ENCODE measurements at places on chromosomes 2 and 18. TPM values are rescaled to one million over a fixed set of nuclear protein-coding genes. Genes with fewer than 3 reads are reported as not detected.

DNA sequence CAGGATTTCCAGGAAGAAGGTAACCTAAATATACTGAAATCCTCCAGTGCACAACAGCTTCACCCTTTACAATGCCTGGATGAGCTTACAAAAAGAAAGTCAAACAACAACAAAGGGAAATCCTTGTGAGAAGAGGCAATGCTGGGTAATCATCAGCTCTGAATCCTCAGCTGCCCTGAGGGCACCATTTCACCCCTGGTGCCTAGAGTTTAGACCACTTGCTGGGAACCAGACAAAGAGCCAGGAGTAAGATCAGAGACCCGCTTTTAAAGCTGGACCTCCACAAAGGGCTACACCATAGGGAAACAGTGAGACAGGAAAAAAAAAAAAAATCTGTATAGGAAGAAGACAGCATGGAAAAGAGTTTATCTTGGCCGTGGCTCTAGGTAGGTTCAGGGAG lies 97.0 kb downstream of the FOXI3 start:
- no peak for DNase-seq

DNA sequence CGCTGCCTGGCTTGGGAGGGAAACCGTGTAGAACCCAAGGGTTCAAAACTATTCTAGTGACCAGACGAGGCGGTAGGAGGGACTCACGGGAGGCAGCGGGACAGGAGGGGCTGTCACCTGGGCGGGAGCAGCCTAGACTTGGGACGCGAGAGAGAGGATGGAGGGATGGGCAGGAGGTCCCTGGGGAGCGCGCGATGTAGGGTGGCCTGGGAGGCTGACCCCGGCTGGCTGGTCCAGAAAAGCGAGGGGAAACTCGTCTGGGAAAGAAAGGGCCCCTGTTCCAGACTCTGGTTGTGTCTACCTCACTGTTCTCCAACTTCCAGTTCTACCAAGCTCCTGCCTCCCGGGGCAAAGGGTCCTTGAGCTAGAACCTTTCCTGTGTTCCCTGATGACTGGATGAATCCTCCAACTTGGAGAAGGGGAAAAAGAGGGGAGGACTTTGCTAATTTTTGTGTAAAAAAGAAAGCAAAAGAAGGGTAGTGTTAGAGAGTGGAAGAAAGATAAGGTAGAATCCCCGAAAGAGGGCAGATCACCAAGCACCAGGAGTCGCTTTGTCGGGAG lies 1.4 kb downstream of the DOK6 start:
- DNase-seq = no peak

DNA sequence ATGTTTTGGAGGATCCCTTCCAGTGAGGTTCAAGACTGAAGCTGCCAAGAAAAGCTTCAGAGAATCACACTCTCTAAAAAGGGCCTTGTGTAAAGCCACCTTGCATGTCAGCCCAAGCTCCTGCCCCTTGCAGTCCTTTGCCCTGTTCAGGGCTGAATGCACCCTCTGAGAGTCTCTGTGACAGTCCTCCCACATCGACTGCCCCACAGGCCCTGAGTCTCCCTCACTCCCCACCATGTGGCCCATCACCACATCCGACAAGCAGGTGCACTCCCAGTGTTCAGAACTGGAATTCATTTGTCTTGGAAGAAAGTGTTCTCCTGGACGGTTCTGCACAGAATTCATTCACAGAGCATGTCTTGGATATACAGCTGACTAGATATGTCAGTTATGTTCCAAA lies 31.0 kb downstream of the BCL11A start:
- no peak for DNase-seq

DNPEP gene
- total RNA-seq = 43.7 TPM

DNA sequence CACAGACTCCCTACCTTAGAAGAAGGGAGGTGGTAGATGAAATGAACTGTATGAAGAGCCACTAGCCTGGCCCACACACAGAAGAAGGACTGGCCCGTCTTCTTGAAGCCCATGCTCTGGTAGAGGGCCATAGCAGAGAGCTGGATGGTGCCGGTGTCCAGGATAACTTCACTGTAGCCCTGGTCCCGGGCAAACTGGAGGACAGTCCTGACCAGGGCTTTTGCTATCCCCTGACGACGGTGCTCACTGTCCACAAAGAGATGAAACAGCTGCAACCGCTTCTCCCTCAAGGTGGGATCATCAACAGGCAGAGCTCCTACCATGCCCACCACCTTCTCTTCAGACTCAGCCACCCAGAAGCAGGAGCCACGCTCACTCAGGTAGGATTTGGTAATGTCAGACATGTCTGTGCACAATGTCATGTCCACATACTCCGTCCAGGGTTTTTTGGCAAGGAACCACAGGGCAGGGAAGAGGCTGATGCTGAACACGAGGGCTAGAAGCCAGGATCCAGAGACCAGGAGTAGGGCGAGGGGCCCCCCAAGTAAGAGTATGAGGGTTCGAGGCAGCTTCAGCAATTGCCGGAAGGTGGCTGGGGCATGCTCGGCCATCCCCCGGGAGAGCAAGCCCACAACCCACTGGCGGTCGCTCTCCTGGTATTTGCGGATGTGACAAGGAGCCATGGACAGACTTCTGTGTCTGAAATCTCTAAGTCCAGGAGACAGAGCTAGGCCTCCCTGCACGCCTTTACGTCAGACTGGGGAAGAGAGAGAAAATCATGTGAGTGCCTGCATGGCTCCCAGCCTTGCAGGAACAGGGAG lies 1.1 kb downstream of the NAT8 start:
- DNase-seq = no peak

- no peak for DNase-seq
These were observed 89.7 kb downstream of the EIPR1 start for GRCh38 chr2:3287896-3288295.

DNA sequence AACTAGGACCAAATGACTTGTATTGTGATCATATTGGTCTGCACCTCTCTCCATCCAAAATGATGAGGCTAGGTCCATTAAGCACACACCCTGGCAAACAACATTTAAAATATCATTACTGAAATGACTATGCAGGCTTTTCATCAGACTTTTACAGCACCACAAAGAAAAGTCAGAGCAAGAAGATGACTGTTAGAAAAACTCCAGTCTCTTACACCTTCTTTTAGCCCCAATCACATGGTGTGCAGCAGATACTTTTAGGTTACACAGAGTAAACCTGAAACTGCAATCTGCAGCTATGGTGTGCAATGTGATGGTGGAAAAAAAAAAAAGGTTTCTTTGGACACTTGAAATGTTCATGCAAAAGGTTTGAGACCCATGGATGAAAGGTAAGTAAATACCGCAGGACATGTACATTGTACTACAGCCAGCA lies 5.4 kb upstream of the POLI start:
- no peak for DNase-seq

- no peak for DNase-seq
These were observed 439.7 kb downstream of the RND3 start for GRCh38 chr2:150047620-150048222.

Data from tibial nerve (tissue), 4 donors.